ENCODE measurements at places on chromosomes 6 and 20. TPM values are rescaled to one million over a fixed set of nuclear protein-coding genes. Genes with fewer than 3 reads are reported as not detected.

DNA sequence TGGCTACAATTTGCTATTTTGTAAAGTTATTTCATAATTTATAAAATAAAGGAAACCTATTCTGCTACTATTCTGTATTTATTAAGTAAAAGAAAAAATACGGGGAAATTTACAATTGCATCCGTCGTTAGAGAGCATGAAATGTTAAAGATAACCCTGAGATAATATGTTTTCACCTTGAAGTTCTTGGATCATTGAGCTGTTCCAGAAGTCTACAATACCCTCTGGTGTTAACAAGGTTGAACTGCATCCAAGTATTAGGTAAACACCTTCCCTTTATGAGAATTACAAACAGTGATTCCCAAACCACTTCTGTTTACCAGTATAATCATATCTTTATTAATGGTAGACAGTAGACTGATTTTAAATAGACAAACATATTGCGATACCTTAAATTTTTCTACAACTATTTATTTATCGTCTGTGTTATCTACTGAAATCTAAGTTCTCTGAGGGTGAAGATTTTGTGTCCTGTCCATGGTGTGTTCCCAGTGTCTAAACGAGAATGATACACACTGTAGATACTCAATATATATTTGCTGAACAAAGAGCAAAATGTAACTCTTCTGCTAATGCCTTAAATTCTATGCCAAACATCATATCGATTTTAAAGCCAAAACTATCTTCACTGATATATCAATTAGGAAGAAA lies 28.2 kb downstream of the TBC1D32 start:
- peak; percentile 21 for DNase-seq

C6orf15 gene
- not detected for total RNA-seq

DNA sequence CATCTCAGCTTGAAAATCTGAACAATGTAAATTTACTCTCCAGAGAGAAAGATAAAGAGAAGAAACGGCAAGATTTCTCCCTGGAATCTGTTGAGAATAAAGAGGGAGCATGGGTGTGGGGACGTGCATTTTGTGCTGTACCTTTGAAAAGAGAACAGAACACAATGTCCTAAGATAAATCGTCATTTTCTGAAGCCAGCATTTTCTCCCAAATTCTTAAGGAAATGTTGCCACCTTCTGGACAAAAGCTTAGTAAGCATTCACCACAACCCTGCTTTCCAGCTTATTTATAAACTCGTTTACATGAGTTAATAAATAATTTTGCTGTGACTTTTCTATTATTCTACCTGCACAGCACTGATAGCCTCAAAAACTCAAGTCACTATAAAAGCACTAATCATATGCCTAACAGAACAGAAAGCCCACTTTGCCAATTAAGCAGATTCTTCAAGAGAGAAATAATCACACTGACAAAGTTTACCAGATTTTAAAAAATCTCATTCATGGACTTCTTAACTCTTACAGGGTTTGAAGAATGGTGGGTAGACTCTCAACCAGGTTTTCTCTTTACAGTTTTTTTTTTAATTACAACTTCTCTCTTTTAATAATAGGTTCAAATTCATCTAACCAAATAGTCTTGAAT lies 155.8 kb downstream of the MBOAT1 start:
- peak; percentile 30 for DNase-seq

DNA sequence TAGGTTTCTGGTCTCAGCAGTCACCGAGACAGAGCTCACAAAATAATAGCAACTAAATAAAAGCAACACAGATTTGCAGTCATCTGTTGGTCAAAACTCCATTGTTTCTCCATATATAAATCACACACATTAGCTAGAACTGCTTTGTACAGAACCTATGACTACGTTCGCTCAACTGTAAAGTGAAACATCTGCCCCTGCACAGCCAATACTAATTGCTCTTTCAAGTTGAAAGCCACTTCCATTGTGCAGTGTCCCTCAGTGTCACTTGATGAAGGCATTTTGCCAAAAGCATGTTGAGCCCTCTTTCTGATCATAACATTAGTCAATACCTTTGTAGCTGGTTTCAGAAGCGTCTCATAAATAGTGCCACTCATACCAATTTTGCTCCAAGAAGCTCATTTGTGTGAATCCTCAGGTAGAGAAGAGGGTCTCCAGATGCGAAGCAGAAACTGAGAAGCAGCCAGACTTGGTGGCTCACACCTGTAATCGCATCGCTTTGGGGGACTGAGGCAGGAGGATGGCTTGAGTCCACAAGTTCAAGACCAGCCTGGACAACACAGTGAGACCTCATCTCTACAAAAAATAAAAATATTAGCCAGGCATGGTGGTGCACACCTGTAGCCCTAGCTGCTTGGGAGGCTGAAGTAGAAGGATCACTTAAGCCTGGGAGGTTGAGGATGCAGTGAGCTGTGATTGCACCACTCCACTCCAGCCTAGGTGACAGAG lies 68.9 kb downstream of the PERP start:
- DNase-seq: no peak

- peak; percentile 45 for DNase-seq
Observed at GRCh38 chr6:119129148-119129967, 50.9 kb upstream of the FAM184A start.

GRCh38 chr20:5030348-5031205 lies 29.3 kb upstream of the SLC23A2 start:
- DNase-seq: no peak

DNA sequence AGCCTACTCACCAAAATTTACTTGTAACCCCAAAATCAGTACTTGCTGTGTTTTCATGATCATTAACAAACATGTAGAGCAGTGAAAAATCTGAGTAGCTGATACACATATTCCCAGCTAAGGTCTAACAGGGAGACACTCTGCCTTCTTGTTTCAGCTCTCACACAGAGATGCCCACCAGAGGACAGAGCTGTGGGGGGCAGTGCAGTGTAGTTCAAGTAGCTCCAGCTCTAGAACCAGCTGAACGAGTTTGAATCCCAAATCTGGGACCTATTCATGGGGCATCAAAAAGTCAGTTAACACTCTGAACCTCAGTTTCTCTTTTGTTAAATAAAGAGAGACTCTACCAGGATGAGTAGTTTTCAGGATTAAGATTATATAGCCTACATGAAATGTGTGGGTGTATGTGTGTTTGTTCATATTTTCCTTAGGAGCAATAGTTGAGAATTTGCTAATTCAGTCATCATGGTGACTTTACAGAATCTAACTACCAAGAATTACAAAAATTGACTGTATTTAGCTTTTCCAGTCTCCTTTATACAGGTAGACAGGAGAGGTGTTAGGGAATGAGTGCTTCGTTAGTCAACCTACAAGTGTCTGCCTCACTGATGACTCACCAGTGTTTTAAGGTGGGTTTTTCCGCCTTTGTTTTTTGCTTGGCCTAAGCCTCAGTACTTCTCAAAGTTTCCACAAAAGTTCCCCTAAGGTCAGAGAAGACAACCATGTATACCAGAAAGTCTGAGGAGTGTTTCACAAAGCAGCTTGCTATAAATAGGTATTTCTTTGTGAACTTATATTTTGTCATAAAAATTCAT lies 164.0 kb upstream of the RUNX2 start:
- no peak for DNase-seq

DNA sequence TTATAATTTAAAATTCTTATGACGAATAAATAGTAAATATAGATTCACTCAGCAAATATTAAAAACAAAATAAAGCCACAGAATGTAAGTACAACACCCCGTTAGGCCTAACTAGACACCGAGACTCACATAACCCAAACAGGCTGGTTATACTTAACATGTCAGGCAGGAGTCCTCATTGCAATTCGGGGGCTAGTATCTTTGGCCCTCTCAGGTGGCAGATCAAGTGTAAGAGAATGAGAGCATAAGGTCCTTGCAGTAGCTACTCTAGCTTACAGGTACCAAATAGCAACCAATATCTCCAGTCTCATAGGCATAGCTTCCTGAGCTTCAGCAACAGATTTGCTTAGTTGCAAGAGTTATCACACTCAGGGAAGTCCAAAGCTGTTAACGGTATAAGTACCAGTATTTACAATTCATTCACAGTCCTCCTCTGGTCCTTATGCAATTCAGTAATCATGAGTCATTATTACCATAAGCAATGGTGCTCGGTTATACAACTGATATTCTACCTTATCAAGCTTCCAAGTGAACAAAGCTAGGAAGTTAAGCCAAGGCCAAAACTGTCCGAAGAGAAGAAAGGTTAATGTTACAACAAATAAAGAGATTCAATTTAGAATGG lies 20.1 kb downstream of the REV3L start:
- no peak for DNase-seq

DNA sequence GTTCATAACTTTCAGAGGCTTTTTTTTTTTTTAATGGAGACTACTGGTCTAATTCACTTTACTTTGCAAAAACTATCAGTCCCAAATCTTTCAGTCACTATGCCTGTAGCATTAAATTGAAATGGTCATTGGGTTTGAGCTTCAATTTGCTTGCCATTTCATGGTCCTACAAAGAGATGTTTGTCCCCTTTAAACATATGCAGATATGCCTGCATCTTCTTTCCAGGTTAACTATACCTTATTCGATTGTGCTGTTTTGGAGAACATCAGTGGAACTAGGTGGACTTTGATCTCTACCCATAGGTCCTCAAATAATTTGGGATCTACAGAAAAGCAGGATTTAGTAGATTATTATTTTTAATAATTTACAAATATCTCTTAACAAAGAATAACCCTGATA lies 4.6 kb downstream of the POU3F2 start:
- DNase-seq: no peak

- peak; percentile 15 for DNase-seq
Observed at GRCh38 chr6:27332692-27333641, 20.9 kb upstream of the POM121L2 start.

GPR6 gene
- total RNA-seq: 0.27 TPM

PRR18 gene
- total RNA-seq: 0.54 TPM

GRCh38 chr20:47726632-47727031 lies 58.6 kb downstream of the SULF2 start:
- DNase-seq: no peak

DNA sequence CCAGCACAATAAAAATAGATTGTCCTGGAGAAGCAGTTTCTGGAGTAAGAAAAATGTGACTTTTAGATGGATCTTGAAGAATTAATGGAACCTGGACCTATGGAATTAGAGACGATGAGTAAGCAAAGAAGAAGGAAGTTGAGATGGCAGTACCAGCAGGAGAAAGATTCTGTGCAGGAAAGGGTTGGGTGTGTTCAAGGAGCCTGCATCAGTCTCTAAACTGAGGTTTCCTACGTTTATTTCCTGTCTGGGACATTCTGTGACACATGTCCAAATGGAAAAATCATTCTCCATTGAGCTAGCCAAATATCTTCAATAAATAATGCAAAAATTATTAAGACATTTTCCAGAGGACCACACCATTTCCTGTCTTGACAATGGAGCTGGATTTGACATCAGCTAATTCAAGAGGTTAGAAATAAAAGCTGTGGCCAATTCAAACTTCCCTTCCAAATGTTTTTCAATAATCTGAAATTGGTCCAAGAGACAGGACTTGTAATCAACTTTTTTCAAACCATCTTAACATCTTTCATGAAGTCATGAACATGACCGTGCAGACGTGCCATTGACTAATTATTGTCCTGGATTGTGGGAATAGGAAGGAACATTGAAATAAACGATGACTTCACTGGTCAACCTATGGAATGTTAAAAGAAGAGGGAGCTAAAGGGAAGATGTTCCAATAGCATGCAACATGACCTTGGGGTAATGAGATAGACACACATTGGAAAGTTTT lies 198.3 kb downstream of the ZNF217 start:
- no peak for DNase-seq

GRCh38 chr20:63009988-63010769 lies 3.4 kb upstream of the BHLHE23 start:
- DNase-seq: no peak

DNA sequence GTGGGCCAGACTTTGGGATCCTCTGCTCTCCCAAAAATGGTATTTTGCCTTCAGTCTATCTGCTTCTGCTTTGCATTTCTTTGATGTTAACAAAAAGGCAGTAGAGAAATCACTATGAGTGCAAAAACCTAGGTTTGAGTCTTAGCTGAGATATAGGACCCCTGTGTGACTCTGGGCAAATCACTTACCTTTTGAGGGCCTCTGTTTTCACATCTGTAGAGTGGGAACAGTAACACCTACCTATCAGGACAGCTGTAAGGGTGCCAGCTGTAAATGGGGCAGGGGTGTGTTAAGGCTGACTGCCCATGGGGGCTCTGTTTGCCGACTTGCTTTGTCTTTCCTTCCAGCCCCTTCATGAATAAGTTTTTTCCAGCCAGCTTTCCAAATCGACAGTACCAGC lies 30.4 kb downstream of the HM13 start:
- no peak for DNase-seq

GRCh38 chr20:59005523-59006166 lies 1.4 kb downstream of the CTSZ start:
- DNase-seq: no peak

TRDN gene
- total RNA-seq: 0.09 TPM

DNA sequence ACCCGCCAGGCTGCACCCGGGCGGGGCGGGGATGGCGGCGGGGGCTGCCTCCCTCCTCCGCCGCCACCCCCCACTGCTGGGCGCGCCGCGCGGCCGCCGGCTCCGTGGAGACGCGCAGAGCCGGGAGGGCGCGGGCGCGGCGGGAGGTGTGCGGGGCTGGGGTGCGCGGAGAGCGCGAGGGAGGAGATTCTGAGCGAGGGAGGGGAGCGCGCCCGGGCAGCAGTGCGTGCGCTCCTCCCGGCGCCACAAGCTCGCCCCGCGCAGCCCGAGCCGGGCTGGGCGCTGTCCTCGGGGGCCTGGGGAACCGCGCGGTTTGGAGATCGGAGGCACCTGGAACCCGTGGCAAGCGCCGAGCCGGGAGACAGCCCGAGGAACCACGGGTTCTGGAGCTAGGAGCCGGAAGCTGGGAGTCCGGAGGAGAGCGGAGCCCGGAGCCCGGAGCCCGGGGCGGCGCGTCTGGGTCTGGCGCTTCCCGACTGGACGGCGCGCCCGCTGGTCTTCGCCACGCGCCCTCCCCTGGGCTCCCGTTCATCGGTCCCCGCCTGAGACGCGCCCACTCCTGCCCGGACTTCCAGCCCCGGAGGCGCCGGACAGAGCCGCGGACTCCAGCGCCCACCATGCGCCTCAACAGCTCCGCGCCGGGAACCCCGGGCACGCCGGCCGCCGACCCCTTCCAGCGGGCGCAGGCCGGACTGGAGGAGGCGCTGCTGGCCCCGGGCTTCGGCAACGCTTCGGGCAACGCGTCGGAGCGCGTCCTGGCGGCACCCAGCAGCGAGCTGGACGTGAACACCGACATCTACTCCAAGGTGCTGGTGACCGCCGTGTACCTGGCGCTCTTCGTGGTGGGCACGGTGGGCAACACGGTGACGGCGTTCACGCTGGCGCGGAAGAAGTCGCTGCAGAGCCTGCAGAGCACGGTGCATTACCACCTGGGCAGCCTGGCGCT lies at the start of gene NTSR1:
Gene NTSR1, plus strand, starts transcription at position 246 of the 946 bp plus-strand sequence. Its CDS starts 372 bp downstream, at position 618.
- no peak for DNase-seq

GRCh38 chr6:121157906-121158305 lies 176.4 kb downstream of the TBC1D32 start:
- DNase-seq: no peak

DNA sequence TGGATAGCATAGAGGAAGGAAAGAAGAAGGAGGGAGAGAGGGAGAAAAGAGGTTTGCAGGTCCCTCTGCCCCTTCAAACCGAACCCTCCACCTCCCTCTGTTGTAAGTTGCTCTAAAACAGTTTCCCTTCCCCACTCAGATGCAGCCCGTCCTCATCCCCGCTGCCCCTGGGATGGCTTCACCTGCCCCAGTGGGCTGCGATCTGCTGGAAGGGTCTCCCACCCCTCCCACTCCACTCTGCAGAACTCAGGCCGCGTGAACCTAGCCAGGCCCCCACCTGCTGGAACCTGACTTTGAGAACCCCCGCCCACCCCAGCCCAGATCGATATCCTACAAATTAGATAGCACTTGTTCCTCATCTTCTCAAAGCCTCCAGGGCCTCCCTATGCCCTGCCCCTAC lies 190.8 kb downstream of the DLL1 start:
- DNase-seq: no peak

Data from cerebellum (tissue), 4 donors.